ENCODE measurements at places on chromosomes 11 and 22.

GRCh38 chr11:86314636-86315035, 12.6 kb downstream of the HIKESHI start:
- no peak for DNase-seq

- DNase-seq = no peak
These were observed 17.8 kb downstream of the TREH start for GRCh38 chr11:118661425-118662301.

DNA sequence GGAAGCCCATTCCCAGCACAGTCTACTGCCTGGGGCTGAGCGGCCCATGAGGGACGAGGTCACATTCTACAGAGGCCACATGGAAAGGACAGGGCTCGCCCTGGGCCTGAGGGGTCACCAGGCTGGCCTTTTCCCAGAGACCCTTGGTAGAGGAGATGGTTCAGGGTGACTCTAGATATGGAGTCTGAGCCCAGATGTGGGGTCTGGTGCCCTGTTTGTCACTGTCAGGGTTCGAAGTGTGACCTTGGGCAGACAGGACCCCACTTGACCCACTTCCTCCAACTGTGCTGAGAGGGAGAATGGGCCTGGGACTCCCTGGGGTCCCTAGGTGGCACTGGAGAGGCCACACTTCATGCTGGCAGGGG, 81.0 kb downstream of the MYEOV start:
- no peak for DNase-seq

DNA sequence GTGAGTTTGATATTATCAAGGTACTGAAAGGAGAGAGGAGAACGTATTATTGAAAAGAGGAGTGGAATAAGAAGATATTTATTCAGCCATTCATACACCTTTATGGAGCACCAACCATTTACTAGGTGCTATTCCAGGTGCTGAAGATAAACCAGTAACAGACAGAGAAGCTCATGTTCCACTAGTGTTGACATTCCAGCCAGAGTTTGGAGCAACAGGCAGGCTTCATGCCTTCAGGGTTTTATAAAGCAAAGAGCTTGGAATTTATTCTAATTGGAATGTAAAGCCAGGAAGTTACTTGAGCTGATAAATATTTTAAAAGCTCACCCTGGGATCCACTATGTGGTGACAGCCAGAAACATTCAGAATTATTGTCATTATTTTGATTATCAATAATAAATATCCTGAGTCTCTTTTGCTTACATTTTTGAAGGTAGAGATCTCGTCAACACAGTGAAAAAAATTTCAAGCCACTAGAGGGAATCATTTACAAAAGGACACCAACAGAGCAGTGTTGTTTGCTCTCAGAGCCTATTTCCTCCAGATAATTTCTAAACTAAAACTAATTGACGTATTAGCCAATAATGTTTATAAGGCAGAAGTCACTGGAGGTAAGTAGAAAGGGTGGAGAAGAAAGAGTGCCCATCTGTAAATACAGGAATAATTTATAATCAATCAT, 172.0 kb downstream of the KCNA4 start:
- no peak for DNase-seq

GRCh38 chr11:117314840-117315239, 1.2 kb downstream of the BACE1 start:
- peak; percentile 3 for DNase-seq

GRCh38 chr11:60040109-60040508, at the start of gene OOSP2:
Gene OOSP2 (plus strand): TSS chr11:60040409. CDS start chr11:60040460, 51 bp downstream.
- no peak for DNase-seq

GRCh38 chr11:69234740-69235710, 58.9 kb upstream of the MYEOV start:
- no peak for DNase-seq

GRCh38 chr11:35622070-35622469, 3.8 kb downstream of the FJX1 start:
- DNase-seq = no peak

- peak; percentile 54 for DNase-seq
These were observed at the start of gene BRD1 for GRCh38 chr22:49827853-49828598. Gene BRD1 (minus strand): TSS chr22:49827873. CDS start chr22:49824317, 3,556 bp downstream.

DNA sequence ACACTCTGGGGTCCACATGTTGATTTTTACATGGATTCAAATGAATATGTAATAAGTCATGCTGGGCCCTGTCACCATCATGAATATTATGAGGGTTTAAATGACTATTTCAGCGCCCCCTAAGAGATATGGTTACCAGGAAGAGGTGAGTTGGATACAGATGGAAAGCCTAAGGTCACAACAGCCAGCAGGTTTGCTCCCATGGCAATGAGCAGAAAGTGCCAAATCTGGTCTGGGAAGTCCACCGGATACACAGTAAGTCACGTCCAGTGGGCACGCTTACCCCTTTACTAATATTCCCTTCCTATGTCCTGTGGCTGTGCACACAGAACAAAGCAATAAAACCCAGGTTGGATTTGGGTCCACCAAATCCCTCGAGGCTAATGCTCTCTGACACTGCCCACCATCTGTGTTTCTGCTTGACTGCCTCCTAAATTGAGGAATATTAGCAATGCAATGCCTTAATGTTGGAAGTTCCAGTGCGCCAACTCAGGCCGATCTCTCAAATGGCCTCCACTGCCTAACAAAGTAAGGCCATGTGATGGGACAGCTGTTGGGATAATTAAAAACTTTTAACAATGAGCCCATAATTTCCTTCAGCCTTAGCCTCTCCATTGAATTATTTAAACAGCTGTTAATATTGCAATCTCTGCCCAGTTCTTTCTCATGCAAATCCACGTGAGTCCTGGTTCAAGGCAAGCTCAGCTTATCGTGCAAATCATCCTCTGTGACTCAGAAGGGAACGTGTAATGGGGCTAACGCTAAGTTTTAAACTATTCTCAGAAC, 97.6 kb downstream of the SLC1A2 start:
- no peak for DNase-seq

- no peak for DNase-seq
These were observed 320.9 kb upstream of the CCDC179 start for GRCh38 chr11:23181022-23181807.

DNA sequence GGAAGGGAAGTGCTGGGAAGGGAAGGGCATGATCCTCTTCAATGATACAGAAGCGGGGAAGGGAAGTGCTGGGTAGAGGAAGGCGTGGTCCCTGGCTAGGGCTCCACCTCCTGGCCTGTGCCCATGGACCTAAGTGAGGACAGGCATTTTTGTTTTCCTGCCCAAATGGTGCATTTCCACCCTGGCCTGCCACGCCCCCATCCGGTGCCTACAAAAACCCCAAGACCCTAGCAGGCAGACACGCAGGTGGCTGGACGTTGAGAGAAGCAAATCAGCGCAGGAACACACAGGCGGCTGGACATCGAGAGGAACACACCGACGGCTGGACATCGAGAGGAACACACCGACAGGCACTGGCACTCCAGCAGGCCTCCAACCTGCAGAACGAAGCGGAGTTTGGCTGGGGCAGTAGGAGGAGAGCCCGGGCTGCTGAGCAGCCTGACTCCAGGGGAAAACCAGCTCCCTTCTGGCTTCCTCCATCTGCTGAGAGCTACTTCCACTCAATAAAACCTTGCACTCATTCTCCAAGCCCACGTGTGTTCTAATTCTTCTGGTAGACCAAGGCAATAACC, 628.3 kb downstream of the BUD13 start:
- DNase-seq = no peak

- DNase-seq = no peak
These were observed 492.9 kb upstream of the KIRREL3 start for GRCh38 chr11:127493330-127494022.

- DNase-seq = no peak
These were observed 19.3 kb downstream of the FLRT1 start for GRCh38 chr11:64055077-64055476.

DNA sequence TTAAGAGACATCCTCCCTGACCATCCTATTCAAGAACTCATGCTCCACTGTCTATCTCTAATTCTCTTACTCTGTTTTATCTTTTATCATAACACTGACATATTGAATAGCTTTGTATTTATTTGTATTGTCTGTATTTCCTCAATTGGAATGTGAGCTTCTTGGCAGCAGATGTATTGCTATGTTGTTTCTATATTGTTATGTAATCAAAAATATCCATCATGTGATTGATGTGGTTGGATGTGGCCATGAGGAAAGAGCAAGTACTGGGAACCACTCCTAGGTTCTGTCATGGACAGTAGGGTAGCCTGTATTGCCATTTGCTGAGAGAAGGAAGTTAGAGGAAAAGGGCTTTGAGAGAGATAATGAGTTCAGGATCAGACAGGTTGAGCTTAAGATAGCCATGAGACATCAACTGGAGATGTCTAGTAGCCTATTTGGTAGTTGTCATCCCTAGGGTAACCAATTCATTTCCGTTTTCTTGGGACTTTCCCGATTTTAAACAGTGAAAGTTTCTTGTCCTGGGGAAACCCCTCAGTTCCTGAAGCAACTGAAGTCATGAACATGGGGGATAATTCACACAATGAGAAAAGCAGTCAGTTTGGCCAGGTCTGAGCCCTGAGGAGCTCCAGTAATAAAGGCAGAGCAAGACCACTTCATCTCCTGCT, 404.5 kb downstream of the INSC start:
- DNase-seq = no peak

DNA sequence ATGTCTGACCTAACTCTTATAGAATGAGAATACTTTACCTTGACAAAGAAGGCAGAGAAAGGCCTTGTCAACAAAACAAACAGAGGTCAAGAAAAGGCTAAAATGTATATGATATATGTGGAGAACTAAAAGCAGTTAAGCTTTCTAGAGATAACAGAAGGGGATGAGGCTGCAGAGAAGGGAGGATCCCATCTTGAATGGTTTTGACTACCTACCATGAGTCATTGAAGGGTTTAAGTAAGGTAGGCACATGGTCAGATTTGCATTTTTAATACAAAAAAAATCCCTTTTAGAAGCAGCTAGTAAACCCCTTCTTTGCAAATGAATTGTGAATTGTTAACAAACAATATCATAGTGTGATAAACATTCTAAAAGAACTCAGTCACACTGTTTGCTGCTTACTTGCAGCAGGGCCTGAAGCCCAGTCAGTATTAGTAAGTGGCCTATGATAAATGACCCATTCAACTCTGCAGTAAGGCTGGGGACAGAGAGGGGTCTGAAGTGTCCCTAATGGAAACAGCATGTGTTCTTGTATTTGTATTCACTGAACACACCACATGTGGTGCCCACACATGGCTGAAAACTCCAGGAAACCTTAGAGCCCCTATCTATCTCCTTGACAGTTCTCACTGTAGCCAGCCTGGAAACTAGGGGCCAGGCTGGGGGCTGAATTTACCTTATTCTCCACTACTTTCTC, 328.8 kb upstream of the PITPNB start:
- DNase-seq = no peak

GRCh38 chr11:72671152-72672099, 2.8 kb downstream of the PDE2A start:
- DNase-seq = no peak

GRCh38 chr11:106468531-106468930, 391.1 kb downstream of the AASDHPPT start:
- no peak for DNase-seq

DNA sequence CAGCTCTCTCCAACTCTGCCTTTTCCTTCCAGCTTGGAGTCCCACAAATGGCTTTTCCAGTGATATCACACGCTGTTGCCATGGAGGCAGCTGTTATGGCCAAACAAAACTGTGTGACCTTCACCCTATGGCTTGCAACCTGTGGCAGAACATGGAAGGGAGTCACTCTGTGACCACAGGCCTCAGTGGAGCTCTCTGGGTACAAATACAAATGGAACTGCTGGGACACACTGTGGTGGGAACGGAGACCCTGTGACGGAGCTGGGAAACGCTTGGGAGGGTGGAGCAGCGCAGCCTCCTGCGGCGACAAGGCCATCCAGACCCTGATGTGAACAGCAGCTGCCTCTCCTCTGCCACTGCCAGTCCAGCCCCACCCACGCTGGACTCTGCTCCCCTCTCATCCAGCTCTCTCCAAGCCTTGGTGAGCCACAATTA, 162.5 kb downstream of the ETS1 start:
- DNase-seq = no peak

GRCh38 chr22:49394116-49394785, 433.4 kb downstream of the BRD1 start:
- DNase-seq = no peak

DNA sequence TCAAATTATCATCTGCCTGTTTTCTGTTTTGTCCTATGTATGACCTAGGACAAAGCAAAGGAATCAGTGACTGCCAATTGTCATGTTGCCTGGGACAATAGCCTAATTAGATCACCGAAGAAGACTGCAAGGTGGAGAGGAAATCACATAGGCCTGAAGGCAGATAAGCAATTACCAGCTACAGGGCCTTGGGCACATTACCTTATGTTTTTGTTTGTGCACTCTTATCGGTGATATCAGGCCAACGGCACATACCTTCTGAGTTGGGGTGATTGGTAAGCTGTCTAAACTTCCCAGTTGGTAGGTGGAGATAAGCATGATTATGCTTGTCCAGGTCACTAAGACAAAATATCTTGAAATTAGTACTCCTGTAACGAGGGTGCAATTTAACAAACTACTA, 58.1 kb upstream of the FAM181B start:
- no peak for DNase-seq

DNA sequence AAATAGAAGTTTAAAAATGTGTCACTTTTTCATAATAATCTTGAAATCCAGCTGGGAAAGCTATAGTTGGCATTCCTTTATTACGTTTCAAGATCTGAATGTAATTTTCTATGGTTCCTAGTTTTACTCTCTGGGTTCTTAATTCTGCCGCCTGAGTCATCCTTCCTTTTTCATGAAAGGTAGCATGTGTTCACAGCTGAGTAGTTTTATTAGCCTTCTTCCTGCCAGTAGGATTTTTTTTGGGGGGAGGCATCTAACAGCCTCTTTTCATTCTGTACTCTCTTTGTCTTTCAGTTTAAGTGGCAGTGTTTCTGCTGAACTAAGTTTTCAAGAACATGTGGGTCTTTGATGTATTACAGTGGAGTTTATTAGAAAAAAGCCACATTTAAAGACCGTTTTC, 36.5 kb downstream of the OR2AG2 start:
- DNase-seq = peak; percentile 29

GRCh38 chr11:61359516-61359915, 2.2 kb downstream of the CYB561A3 start:
- DNase-seq = no peak

DNA sequence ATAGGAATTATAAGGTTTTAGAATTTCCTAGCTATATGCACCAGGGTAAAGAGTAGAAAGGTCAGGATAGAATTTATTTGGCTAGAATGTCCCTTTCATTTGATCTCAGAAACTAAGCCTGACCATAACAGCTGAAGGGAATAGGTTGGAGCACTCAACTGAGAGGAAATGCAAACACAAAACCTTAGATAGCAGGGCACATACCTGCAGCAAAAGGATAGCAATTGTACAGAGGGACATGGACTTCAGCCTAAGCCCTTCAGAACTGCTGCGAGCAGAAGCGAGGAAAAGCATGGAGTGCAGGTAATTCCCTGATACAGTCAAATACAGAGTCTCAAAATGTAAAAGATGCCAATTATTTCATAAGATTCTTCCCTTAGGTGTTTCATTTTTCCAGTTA, 211.0 kb upstream of the DDI1 start:
- no peak for DNase-seq

DNA sequence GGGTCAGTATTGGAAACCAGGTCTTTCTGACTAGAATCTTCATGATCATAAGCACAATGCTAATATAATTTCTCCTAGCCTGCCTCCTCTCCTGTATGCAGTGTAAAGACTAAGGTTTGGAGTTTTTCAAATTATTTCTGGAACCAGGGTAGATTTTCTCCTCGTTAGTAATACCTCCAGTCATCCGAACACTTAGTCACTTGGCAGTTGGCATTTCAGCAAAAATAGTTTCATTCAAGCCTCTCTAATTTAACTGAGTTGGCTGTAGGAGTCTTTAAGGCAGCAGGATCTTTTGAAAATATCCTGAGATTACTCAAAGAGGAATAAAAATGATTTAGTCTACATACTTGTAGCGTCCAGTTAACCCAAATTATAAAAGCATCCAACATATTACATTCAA, 6.3 kb downstream of the TYR start:
- DNase-seq = no peak

- DNase-seq = no peak
These were observed 4.5 kb downstream of the ZNF74 start for GRCh38 chr22:20398420-20398819.

Measured in inflammatory macrophage treated with lipopolysaccharide for 1 hour (primary cell).